ENCODE measurements at places on chromosomes 6 and 20.

DNA sequence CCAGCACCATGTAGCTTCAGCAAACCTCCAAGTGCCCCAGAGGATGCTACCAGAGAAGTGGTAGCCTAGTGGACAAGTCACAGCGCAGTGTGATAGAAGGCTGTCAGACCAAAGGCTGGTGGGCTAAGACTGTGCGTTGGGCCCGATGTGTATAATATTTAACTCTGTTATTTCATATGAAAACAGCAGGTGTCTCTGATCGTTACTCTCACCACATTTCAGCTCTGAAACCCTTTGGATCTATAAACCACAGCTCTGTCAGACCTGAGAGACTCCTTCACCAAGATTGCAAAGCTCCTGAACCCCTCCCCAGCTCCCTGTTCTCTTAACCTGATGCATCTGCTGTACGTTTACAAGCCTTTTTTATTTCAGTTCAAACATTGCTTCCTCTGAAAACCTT, 43.8 kb downstream of the ISM1 start:
- no peaks in the 10 kb centered on the region for H3K27me3 ChIP-seq
- no peak overlapping the region for H3K27ac ChIP-seq
- DNase-seq = no peak
- H3K4me1 ChIP-seq = peaks cover 25% of the 10 kb centered on the region
- no peak overlapping the region for H3K4me3 ChIP-seq

DNA sequence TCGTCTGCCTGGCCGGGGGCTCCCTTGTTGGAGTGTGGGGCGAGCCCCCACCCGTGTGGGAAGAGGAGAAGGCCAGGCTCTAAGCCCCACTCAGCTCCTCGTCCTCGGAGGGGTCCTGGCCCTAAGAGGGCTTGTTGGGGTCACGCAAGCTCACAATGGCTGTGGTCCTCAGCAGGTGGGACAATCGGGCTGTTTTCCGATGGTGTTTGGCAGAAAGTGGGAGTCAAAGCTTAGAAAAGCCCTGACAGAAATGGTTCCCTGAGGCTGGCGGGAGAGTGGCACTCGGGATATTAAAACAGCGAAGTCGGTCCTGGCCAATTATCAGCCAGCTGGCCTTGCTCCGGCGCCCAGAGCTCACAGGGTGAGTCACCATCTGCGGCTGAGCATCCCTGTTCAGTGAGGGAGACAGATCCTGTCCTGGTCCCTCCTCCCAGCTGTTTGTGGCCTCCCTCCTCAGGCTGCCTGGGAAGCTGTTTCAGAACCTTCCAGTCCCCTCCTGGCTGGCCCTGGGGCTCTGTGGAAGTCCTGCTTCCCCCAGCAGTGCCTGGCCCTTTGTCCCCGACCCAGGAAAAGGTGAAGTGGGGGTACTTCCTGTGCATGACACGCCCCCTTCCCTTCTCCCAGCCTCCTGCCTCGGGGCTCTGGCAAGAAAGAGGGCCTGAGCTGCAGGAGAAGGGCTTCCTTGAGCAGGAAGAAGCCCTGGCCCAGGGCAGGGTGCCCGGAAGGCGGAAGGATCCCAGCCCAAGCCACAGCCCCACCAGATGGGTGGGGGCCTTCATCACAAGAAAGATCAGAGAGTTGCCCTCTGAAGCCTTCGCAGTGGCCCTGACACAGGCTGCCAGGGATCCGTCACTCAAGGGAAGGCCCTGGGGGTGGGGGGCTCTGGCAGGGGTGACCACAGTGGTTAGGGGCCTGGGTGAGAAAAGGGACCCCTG, 53.6 kb upstream of the BHLHE23 start:
- H3K36me3 ChIP-seq = no peaks in the 10 kb centered on the region
- H3K27me3 ChIP-seq = no peaks in the 10 kb centered on the region
- no peaks in the 10 kb centered on the region for H3K4me1 ChIP-seq
- no peak overlapping the region for H3K27ac ChIP-seq

GRCh38 chr6:17144016-17144415, 42.2 kb downstream of the STMND1 start:
- DNase-seq = no peak
- H3K4me1 ChIP-seq = no peaks in the 10 kb centered on the region
- H3K36me3 ChIP-seq = no peaks in the 10 kb centered on the region
- H3K27ac ChIP-seq = no peak overlapping the region

DNA sequence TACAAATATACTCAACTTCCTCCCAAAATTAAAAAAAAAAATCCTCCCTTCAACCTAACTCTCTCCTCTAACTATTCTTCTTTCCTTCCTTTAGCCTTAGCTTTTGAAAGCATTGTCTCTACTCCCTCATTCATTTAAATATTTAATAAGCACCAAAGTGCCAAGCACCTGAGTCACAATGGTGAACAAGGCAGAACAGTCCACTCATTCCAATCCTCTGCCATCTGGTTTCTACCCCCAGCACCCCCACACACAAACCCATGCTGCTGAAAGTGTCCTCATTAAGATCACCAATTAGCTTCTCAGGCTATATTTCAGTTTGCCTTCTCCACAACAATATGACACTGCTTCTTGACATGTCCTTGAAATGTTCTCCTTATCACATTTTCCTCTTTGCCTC, 76.3 kb downstream of the DTNBP1 start:
- DNase-seq = no peak
- no peaks in the 10 kb centered on the region for H3K36me3 ChIP-seq
- H3K27me3 ChIP-seq = no peaks in the 10 kb centered on the region
- H3K27ac ChIP-seq = no peak overlapping the region

- no peak overlapping the region for H3K4me3 ChIP-seq
- H3K27me3 ChIP-seq = no peaks in the 10 kb centered on the region
- no peaks in the 10 kb centered on the region for H3K36me3 ChIP-seq
- H3K27ac ChIP-seq = no peak overlapping the region
- DNase-seq = no peak
- no peaks in the 10 kb centered on the region for H3K4me1 ChIP-seq
Measured at GRCh38 chr6:70905742-70906141, 51.1 kb downstream of the B3GAT2 start.
